ENCODE measurements at places on chromosomes 4 and X.

GRCh38 chr4:144579411-144580030, 66.4 kb upstream of the HHIP start:
- no peak for DNase-seq

GRCh38 chr4:151807220-151807619, 46.4 kb upstream of the GATB start:
- DNase-seq: peak; percentile 31

- no peak for DNase-seq
These were observed 95.4 kb upstream of the GPR50 start for GRCh38 chrX:151081016-151081415.

- DNase-seq: no peak
These were observed 194.8 kb downstream of the KIT start for GRCh38 chr4:54852602-54853001.

GRCh38 chrX:46687619-46688018, 71.3 kb downstream of the SLC9A7 start:
- no peak for DNase-seq

DNA sequence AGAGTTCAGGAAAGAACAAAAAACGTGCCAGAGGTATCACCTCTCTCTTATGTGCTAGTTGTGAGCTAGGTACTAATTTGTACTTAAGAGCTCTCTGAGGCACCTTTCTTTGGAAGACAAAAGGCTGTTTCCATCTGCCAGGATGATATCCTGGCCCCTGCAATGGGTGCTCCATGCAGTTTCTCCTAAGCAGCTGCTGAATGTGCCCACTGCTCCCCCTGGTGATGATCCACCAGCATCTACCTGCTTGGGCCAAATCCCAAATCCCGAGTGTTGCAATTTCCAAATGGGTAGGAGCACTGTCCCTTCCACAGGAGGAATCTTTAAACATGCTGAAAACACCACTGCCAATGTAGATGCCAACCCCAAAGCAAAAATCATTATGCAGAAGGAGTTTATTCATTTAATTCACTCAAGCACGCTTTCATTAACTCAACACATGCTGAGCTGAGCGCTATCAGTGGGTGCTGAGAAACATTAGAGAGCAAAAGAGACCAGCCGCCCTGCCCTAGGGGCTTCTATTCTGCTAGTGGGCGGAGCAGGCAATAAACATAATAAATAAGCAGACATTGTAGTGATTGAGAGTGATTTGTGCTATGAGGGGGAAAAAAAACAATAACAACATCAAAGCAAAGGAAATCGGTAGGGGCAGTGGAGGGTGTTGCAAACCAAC, 69.6 kb upstream of the C4orf50 start:
- DNase-seq: peak; percentile 59

DNA sequence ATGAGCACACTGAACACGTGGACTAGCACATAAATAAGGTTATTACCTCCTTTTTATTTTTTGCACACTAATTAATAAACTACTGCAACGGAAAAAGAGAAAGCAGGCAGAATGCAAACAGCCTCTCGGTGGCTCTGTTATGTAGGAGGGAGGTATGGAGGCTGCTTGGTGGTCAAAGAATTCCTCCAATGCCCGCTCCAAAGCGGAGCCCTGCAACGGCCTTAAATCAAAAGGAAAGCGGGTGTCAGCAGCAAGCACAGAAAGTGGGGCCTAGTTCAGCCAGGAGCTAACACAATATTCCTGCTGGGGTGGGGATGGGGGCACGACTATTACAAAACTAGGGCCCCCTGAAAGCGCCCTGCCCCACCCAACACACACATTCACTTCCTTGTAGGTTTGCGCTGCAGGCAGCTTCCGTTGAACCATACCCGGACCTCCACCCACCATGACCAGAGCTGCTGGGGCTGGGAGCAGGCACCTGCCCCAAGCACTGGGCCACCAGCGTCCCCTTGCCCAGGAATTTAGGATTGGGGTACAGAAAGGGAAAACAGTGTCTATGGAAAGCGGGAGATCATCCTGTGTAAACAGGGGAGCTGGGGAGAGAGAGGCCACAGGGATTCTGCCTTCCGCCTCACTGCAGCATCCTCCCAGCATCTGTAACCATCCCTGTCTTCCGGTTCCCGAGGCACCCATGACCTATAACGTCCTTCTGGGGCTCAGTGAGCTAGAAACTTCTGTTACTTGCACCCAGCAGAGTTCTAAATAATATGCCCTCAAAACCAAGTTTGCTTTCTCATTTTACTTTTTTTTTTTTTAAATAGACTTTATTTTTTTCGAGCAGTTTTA, 57.1 kb upstream of the DDX3X start:
- DNase-seq: peak; percentile 27

GRCh38 chrX:94901849-94902248, 1227.8 kb downstream of the FAM133A start:
- no peak for DNase-seq

GRCh38 chr4:26058537-26058936, 144.5 kb downstream of the SMIM20 start:
- DNase-seq: peak; percentile 78

- DNase-seq: no peak
These were observed 4.4 kb upstream of the GIMD1 start for GRCh38 chr4:106373026-106373425.

DNA sequence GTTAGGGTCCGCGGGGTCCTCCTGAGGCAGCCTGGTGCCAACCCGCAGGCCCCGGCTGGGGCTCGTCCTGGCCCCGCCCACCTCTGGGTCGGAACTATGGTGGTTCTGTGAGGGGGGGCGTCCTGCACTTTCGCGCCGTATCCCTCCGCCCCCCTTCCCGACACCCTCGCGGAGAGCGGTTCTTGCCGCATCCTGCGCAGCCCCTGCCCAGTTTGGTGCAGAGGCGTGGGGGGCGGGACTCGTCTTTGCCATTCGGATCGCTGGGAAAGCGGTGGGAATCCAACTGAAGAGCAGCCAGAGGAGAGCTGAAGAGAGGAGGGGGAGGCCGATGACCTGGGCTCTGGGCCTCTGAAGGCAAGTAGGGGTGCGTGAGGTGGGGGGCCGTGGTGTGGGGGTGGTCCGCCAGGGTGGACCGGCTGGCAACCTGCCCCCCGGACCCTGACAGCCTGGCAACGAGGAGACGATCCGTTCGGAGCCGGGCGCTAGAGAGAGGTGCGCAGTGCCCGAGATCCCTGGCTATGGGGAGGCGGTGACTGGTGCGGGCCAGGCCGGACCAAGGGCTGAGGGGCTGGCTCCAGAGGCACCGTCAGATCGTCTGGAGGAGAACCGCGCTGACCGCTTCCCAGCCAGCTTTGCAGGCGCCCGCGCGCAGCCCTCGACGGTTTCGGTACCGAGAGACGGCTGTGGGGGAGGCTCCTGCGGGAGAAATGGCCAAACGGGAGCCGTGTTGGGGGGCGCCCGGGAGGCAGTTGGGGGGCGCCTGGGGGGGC, at the start of gene GPRASP1:
Gene GPRASP1, plus strand, starts transcription at position 242 of the 770 bp plus-strand sequence. CDS start 2,431 bp downstream, outside the sequence.
- peak; percentile 86 for DNase-seq

DNA sequence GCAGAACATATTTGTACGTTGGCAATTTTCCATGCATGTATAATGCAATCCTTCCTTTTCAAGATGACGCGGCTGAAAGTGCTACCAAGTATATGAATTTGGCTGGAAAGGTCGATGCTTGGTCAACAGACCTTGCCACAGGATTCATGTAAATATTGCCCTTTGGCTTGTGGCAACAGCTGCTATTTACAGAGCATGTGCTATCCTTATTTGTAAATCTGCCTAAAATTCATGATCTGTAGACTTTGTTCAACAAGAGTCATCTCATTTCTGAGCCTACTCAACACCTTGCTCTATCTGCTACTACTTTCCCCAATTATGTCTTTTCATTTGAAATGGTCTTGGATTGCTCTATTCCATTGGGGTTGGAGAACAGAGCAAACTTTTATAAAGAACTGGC, 1.9 kb upstream of the SMARCA1 start:
- no peak for DNase-seq

DNA sequence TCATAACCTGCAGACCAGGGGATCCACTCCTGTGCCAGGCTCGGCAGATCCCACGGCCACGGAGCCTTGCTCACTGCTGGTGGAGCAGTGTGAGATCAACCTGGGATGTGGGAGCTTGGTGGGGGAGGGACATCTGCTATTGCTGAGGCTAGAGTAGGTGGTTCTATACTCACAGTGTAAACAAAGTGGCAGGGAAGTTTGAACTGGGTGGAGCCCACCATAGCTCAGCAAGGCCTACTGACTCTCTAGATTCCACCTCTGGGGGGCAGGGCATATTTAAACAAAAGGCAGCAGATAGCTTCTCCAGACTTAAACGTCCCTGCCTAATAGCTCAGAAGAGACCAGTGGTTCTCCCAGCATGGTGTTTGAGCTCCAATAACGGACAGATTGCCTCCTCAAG, 54.7 kb upstream of the EPHA5 start:
- DNase-seq: no peak

DNA sequence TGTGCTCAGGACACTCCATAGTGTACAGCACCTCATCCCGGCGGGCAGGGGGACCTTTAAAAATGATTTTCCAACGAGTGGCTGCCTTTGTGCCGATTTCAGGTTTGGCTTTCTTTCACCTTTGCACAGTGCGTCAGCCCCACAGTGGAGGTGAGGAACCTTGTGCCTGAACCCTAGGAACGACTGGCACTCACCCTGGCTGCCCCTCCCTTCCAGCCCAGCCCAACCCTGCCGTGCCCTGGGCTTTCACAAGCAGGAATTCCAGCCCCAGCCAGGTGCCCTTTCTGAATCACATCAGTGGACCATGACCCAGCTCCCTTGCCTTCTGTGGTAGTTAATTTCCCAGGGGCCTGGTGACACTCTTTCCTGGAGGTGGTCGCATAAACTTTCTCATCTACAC, 1.3 kb downstream of the TMEM164 start:
- DNase-seq: no peak
